K562 (cell line): ENCODE measurements at places on chromosomes 3 and 15. TPM values are rescaled to one million over a fixed set of nuclear protein-coding genes. Genes with fewer than 3 reads are reported as not detected.

GRCh38 chr3:173403376-173403775 is 5.8 kb downstream of the NLGN1 start:
- no peak for DNase-seq

- DNase-seq = peak; percentile 85
These were observed at the start of gene STT3B for GRCh38 chr3:31532587-31533168. Gene STT3B, plus strand, starts transcription at chr3:31532925. Its CDS starts 74 bp downstream, at chr3:31532999.

GRCh38 chr3:159892801-159893200 is 95.8 kb upstream of the IL12A start:
- no peak for DNase-seq

DNA sequence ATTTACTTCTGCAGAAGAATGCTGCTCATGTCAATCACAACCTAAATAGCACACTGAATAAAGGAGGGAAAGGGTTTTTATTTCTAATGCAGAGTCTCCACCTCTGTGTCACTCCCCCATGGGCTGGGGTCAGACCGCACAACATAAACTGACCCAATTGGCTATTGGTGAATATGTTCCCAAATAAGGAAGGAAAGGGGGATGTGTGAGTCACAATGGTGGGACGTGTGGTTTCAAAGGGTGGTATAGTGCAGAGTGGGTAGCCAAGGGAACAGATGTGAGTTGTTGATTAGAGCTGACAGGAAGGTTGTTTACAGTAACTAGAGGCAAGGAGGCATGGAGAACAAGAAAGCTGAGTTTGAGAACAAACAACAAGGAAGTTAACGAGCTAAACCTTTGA is 491.8 kb downstream of the ZPLD1 start:
- DNase-seq = no peak

DNA sequence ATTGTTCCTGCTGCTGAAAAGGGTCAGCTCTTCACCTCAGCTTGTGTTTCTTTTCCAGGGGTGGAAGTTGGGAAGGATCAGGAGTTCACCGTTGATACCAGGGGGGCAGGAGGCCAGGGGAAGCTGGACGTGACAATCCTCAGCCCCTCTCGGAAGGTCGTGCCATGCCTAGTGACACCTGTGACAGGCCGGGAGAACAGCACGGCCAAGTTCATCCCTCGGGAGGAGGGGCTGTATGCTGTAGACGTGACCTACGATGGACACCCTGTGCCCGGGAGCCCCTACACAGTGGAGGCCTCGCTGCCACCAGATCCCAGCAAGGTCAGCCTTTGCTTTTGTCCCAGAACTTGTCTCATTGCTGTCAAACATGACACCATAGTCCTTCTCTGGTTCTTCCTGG is 89.6 kb downstream of the DNASE1L3 start:
- no peak for DNase-seq

Gene MINAR1
- 0.72 and 0.89 TPM in 2 replicates for total RNA-seq

- no peak for DNase-seq
These were observed 10.1 kb downstream of the CRTC3 start for GRCh38 chr15:90539789-90540188.

Gene ISLR
- not detected in 2 replicates for total RNA-seq

DNA sequence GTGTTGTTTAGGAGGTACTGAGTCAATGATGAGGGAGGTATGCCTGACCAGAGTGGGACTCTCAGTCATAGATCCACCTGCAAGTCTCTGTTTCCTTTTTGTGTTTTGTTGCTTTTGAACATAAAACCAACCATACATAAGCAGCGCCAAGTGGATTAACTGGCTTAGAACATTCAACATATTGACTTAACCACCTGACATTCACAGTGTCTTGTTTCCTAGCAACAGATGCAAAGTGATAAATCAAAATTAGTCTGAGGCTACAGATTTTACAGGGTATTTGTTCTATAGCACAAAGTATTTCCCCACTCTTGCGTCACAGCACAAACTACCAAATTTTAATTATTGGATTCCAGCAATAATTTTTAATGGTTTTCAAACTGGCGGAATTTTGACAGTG is 283.8 kb downstream of the BBX start:
- DNase-seq = no peak

Gene PIERCE2
- total RNA-seq = 2.0 and 3.1 TPM in 2 replicates

GRCh38 chr15:75455982-75456531 is 4.6 kb upstream of the SIN3A start:
- no peak for DNase-seq

GRCh38 chr15:50143255-50143860 is 24.3 kb upstream of the ATP8B4 start:
- DNase-seq = no peak

- DNase-seq = no peak
These were observed 194.0 kb downstream of the SSR3 start for GRCh38 chr3:156360963-156361362.

Gene ITPKA
- 33.3 and 35.8 TPM in 2 replicates for total RNA-seq

DNA sequence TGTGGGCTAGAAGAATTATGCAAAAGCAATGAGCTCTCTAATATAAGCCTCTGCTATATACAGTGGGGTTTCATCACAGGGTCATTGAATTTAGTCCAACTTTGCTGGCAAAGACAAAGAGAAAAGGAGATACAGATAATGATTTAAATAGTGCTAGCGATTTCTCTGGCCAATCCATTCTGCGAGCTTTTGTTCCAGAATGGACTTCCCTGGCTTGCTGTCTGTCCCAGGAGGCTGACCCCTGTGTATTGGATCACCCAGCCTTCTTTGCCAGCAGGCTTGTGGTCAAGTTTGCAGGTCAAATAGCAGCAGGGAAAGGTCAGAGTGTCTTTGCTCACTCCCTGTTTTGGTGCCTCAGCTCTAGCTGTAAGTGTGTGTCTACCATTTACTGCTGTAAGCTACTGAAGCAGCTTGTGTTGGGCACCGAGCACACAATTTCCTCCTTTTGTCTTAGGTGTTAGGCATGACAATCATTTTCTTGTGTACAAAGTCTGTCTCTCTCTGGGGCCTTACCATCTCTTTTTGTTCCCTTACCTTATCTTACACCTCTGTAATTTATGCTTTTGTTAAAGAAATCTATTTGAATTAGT is 55.7 kb downstream of the UNC13C start:
- no peak for DNase-seq

Gene CISH
- total RNA-seq = 47.7 and 48.8 TPM in 2 replicates

DNA sequence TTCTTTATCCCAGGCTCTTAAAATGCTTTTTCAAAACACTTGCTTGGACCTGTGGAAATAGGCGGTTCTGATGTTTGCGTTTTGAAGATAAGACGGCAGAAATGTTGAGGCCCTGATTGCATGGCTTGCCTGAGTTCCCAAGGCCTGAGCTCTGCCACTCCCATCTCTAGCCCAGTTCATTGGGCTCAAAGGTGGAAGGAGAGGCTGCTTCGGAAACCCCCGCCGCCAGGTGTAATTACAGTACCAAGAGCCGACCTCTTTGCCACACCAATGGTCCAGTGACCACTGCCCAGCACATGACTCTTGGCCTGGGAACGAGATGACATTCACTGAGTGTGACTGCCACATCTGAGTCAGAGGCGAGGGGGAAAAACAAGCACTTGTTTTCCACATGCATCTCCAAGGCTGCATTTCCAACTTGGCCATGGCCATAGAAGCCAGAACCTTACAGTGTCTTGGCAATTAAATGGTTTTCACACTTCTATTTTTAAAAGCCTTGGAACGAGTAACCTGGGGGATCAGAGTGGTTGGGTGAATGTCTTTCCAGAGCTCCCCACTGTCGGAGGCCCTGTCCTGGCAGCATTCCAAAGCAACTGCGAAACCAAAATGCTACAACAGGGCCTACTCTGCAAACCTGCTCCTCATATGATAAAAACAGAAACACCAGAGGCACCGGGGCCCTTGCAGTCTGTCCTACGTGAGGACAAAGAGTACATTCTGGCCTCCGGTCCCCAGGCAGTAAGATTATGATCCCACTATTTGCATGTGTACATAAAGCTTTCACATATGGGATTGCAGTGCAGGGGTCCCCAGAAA is 63.8 kb upstream of the CGNL1 start:
- peak; percentile 41 for DNase-seq

DNA sequence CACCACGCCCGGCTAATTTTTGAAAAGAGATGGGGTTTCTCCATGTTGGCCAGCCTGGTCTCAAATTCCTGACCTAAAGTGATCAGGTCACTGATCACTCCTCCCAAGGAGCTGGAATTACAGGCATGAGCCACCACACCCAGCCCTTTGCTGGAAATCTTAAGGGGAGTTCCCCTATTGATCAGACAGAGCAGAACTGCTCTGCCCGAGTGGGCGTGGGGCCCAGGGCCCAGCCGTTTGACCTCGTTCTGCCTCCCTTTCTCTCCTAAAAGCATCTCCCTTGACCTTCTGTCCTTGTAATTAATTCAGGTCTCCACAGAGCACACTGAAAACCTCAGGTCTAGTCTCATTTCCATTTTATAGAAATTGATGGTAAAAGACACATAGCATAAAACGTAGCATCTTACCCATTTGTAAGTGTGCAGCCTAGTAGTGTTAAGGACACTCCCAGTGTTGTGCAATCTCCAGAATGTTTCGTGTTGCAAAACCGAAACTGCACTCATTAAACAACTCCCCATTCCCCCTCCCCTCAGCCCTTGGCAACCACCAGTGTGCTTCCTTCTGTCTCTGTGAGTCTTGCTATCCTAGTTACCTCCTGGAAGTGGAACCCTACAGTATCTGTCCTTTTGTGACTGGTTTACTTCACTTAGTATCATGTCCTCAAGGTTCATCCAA is 89.3 kb downstream of the SLCO3A1 start:
- no peak for DNase-seq

DNA sequence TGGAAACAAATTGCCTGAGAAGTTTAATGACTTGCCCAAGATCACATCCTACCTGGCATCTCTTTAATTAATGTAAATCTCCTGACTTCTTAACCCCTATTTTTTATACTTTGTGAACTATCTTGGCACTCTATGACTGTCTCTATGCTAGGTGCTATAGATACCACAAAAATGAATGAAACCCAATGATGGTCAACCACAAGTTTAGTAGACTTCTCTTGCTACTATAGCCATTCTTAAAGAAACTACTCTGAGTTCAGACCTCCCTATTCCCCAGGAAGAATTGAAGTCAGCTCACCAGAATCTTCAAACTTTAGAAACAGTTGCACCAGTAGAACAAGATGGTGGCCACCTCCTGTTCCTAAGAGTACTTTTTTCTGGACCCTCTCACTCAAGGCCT is 191.1 kb downstream of the RSL24D1 start:
- no peak for DNase-seq

Gene C3orf18
- total RNA-seq = 0.65 and 2.0 TPM in 2 replicates

DNA sequence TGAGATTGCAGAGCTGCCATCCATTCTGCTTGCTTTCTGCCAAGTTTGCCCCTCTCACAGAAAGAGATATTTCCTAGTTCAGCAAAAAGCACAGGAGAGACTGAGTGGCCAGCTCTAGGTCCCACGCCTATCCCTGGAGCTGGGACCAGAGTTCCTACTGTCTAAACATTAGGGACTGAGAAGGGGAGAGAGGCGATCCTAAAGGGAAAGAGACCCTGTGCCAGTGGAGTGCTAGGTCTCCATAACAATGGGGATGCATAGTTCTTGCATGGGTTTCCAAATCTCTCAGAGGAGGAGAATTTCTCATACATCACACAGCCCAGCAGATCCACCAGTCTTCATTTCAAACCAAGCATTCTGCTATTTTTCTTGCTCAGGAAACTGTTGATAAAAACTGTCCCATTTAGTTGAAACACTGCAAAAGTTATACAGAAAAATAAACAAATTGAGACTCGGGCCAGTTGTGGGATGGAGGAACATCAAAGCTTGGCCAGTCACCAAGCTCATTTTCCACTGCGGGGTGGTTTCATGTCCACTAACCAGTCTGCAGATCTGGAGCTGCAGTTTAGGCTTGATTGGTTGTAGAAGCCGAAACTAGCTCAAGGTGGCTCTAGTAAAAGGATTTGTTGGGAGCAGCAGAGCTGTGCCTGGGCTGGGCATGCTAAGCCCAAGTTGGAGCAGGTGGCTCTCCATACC is 62.7 kb downstream of the EEFSEC start:
- DNase-seq = no peak

DNA sequence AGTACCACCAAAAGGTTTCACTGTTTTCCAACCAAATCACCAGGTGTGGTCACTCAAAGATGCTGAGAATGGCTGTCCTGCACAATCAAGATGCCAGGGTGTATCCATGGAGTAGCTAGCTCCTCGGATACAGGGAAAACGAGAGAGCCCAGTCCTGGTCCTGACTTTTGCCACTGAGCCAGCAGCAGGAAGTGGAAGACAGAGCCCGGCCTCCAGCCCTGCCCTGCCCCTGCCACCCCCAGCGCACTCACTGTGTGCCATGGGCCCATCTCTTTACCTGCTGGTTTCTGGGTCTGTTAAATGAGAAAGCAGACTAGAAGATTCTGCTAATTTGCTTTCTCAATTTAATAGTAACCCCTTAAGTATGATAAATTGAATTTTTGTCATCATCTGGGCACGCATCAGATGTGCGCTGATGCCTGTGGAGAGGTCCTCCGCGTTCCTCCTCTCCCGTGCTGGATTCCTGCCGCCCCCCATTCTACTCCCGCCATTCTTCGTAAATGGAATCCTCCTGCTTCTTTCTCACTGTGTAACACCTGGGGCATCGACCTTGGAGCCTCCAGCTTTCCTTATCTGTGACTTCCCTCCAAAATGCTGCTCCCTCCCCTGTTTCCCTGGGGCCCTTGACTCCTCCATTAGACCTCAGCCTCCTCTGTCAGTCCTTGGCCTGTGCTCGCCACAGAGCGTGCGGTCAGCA is 18.0 kb downstream of the TNFAIP8L3 start:
- DNase-seq = no peak

Gene PLSCR2
- 0.18 and 0.40 TPM in 2 replicates for total RNA-seq

DNA sequence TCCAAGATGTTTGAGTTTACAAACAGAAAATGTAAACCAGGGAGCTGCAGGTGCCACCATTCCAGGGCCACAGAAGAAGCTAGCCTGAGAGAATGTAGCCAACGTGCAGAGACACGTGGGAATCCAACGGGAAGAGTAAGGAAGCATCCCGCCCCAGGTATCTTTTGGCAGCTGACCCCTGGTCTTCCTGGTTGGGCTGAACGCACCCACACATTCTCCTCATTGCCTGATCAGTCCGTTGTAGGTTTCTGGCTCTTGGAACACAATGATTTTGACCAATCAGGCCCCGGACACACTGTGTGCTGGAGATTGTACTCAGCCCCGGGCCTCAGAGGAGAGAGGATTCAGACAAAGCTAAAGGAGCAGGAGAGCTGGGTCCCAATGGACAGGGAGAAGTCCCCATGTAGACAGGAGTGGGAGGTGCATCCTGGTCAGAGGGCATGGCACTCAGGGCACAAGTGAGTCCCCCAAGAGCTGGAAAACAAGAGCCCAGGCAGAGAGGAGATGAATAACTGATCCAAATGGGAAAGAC is 102.3 kb downstream of the TPRA1 start:
- DNase-seq = no peak

- DNase-seq = no peak
These were observed 45.6 kb downstream of the TLNRD1 start for GRCh38 chr15:81046290-81046689.
